ENCODE measurements at places on chromosomes 12 and 14.

DNA sequence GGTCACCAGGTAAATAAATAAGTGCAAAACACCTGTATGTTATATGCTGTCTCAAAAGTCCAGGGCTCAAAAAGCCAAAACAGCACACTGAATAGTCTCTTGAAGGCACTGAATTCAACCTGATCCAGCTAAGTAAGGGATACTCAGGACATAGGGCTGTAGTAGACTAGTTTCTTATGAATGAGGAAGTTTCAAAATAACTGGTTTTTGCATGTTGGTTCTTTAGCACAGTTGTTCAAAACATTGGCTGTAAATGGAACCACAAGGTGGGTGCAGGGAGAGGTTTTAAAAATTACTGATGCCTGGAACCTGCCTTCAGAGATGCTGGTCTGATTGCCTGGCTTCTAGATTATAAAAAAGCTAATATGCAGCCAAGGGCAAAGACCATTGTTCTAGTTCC is 34.1 kb downstream of the NDUFA12 start:
- DNase-seq: no peak

GRCh38 chr12:89247967-89248366 is 104.3 kb downstream of the DUSP6 start:
- DNase-seq: no peak

DNA sequence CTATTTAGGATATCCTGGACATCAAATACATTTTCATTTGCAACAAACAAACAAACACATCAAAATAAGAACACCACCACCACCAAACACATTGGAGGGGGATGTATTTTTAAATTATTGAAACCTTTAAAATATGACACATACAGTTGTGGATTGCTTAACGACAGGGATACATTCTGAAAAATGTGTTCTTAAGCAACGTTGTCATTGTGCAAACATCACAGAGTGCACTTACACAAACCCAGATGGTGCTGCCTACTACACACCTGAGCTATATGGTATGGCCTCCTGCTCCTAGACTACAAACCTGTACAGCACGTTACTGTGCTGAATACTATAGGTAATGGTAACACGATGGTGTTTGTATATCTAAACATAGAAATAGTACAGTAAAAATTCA is 19.4 kb downstream of the PYGL start:
- DNase-seq: no peak

GRCh38 chr14:74638966-74639365 is 26.9 kb upstream of the LTBP2 start:
- DNase-seq: no peak

DNA sequence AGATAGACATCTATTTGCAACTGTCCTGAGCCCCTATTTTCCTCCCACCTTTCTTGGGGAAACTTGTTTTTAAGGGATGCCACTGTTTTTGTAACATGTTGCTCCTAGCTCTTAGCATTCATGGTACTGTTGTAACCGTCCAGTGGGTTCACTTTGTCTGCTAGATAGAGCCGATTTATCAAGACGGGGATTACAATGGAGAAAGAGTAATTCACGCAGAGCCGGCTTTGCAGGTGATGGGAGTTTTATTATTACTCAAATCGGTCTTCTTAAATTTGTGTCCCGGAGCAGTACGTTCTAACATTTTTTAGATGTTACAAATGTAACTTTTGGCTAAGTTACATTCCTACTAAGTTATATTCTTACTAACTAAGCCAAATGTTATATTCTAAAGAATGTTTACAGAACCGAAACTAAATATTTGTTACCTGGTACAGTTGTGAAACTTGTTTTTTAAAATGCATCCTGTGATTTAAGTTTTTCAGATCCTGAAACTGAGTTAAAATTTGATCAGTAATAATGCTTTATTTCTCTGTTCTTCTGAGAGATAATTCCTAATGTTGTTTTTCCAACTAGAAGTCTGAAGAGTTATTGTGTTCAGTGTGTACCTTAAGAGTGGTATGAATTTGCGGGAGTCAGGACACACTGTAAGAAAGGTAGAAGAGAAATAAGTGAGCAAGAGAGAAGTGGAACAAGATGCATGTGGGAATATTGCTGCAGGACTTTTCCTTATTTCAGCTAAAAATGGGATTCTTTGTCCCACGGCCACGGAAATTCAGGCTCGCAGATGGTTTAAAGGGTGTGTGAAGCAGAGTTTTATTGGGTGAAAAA is 20.6 kb upstream of the CLEC2D start:
- DNase-seq: no peak

GRCh38 chr12:62785941-62786559 is 148.9 kb downstream of the PPM1H start:
- no peak for DNase-seq

DNA sequence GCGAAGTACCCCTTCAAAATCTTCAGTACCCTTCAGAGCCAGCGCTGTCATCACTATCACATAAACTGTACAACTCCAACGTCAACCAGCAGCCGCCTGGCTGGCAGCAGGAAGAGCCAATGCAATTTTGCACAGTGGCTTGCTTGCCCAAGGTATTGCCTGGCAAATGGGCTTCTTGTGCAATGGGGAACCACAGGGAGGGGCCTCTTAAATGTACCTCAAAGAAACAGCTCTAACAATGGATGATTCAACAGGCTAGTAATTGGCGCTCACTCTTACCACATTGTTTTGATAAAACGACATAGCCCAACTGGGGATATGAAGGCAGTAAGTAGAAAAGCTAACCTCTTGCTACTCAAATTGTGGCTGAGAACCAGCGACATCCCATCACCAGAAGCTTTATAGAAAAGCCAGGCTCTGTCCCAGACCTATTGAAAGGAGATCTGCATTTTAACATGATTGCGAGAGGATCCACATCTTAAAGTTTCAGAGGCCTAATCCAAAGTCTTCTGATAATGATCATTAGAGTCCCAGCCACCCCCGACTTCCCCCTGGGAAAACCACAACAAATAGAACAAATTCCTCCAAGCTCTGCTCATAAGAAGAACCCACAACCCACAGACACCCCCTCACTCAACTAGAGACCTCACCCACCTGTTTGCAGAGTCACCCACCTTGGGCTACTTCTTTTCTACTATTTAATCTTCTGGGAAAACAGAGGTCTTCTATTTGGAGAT is 125.3 kb upstream of the HIF1A start:
- no peak for DNase-seq

DNA sequence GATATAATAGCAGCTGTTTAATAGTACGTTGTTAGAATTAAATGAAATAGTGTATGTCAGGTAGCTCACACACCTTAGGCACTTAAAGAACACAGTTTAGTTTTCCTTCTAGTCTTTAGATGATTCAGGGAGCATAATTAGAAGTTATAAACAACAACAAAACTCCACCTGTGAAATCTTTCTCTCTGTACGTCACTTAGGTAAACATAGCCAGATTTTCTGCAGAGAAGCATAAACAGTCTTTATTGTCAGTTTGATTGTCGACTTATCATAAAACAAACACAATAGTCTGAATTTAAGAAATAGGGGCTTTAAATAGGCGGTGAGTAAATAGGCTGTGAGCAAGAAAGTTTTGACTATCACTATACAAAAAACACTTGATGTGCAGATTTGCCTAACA is 84.6 kb upstream of the PKP2 start:
- no peak for DNase-seq

GRCh38 chr12:20483776-20484175 is 115.4 kb downstream of the PDE3A start:
- no peak for DNase-seq

DNA sequence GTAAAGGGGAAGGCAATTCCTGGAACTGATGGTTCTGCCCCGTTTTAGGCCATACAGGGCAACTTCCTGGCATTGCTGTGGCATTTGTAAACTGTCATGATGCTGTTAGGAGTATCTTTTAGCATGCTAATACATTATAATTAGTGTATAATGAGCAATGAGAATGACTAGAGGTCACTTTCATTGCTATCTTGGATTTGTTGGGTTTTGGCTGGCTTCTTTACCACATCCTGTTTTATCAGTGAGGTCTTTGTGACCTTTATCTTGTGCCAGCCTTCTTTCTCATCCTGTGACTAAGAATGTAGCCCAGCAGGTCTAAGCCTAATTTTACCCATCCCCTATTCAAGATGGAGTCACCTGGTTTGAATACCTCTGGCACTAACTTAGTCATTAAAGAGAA is 51.2 kb downstream of the TESPA1 start:
- no peak for DNase-seq

GRCh38 chr12:74105434-74105833 is 432.2 kb upstream of the ATXN7L3B start:
- no peak for DNase-seq

GRCh38 chr12:70561550-70561949 is 75.7 kb downstream of the PTPRB start:
- DNase-seq: no peak

GRCh38 chr14:76063327-76063726 is 77.8 kb downstream of the IFT43 start:
- no peak for DNase-seq

DNA sequence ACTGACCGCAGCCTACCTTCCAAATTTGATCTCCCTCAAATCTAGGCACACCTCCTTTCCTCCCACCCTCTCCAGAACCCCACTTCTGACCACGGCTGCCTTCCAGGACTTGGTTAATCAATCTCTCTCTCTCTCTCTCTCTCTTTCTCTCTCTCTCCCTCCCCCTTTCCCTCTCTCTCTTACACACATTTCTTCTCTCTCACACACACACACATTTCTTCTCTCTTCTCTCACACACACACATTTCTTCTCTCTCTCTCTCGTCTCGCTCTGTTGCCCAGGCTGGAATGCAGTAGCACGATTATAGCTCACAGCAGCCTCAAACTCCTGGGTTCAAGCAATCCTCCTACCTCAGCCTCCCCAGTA is 521 bp upstream of the GMFB start:
- no peak for DNase-seq

GRCh38 chr14:83455561-83455960 is 1921.9 kb upstream of the SEL1L start:
- DNase-seq: no peak

DNA sequence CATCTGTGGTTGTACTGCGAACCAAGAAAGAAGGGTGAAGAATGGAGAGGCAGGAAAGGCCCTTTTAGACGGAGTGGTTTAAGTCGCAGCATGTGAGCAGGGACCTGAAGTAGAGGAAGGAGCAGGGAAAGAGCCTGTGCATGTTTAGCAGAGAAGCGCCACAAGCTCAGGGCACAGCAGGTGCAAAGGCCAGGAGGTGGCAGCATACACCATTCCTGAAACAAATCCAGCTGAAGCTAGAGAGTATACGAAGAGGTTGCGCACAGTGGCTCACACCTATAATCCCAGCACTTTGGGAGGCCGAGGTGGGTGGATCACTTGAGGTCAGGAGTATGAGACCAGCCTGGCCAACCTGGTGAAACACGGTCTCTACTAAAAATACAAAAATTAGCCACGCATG is 49.9 kb downstream of the HELB start:
- no peak for DNase-seq

- no peak for DNase-seq
Measured at GRCh38 chr14:52026017-52026660, 36.8 kb downstream of the RTRAF start.

- no peak for DNase-seq
Measured at GRCh38 chr12:25308756-25309155, 58.0 kb upstream of the KRAS start.

- DNase-seq: no peak
Measured at GRCh38 chr12:47039756-47040155, 39.7 kb upstream of the PCED1B start.

GRCh38 chr12:101759396-101760047 is 20.3 kb upstream of the SYCP3 start:
- no peak for DNase-seq

DNA sequence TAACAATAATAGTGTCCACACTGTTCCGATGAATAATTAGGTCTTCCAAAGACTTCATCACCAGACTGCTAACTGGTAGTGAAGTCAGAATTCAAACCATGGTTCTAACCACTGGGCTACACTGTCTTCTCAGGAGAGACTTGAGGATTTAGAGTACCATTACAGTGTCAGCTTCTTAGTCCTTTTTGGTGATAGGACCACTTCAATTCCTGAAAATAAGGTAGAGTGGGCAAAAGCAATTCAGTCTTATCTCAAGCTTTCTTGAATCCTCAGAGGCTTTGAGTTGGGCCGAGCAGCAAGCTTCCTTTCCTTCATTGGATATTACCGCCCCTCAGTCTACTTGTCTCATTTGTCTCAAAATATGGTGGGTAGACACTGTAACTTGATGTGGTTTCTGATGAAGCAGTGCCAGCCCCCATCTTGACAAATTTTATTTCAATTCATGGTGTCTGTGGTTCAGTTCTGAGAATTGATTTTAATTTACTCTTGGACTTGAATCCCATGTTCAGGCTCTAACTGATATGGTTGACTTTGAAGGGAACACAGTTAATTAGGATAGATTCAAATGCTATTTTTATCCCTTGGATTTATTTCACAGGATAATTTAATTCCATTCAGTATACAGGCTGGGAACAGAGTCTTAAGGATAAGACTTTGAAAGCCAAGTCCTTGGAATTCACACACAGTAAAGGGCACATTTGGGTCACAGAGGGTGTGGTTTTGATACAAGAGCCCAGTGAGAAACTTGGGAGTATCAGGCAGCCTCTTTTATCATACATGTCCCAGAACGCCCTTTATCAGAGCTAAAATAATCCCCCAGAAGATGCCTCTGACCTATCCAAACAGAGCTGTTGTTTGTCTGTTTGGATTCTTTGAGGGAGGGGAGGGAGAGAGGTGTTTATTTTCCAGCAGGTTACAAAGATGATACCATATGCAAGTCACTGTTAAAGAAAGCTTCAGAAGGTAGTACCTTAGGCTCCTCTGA is 167.3 kb downstream of the PRKCH start:
- DNase-seq: no peak

DNA sequence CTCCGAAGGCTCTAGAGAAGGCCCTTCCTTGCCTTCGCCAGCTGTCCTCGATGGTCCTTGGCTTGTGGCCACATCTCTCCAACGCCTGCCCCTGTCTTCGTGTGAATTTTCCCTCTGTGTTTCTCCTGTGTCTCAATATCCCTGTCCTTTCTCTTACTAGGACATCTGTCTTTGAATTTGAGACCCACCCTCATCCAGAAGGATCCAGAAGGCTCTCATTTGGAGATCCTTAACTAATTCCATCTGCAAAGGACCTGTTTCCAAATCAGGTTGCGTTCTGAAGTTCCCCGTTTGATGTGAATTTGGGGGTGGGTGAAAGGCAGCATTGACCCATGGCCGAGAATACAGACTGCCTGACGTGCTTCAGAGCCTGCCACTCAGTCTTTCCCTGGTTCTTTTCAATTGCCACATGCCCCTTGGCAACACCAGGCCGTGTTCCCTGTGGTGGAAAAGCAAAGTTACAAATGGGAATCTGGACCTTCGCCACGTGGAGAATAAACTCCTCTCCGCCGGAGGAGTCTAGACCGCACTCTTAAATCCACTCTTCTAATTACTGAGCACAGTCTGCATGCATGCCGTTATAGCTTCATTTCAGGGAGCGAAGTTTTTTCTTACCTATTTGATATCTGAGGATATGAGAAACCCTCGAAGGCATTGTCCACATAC is 158.8 kb downstream of the TMEM132C start:
- no peak for DNase-seq

Data from activated T-cell treated with anti-CD3 and anti-CD28 coated beads for 4 hours (primary cell).